ENCODE measurements at places on chromosomes 11 and 22. TPM values are rescaled to one million over a fixed set of nuclear protein-coding genes. Genes with fewer than 3 reads are reported as not detected.

DNA sequence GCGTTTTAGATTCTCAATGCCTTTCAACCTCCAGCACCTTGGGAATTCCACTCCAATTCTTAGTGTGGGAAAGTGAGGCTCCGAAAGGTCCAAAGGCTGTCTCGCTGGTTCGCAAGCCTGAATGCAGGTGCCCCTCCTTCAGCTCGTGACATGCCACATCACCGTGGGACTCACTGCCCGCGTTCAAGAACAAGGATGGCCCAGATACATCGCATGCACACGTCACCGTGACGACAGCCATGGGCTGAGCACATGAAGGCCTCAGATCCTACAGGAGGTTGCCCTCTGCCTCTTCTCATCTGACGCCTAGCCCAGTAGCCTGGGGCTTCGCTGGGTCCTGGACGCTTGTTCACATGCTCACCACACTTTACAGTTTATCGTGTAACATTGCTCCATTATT, 4.4 kb upstream of the LINC01488 start:
- no peak for DNase-seq

DNA sequence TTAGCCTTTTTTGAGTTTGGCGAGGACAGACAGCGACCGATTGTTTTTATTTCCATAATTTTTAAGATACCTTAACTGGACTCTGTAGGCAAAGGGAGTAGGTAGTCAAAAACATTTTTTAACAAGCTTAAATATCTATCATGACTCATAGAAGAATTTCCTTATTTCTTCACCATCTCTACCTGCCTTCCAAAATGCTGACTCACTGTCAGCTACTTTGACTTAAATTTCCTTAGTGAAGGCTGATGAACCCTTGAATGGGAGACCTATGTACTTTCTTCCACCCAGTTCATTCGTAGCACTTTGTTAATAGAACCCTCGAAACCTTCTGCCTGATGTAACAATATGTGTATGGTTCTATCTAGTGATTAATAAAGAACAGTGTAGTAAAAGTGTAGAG, 1.1 kb upstream of the MTMR2 start:
- no peak for DNase-seq

DNA sequence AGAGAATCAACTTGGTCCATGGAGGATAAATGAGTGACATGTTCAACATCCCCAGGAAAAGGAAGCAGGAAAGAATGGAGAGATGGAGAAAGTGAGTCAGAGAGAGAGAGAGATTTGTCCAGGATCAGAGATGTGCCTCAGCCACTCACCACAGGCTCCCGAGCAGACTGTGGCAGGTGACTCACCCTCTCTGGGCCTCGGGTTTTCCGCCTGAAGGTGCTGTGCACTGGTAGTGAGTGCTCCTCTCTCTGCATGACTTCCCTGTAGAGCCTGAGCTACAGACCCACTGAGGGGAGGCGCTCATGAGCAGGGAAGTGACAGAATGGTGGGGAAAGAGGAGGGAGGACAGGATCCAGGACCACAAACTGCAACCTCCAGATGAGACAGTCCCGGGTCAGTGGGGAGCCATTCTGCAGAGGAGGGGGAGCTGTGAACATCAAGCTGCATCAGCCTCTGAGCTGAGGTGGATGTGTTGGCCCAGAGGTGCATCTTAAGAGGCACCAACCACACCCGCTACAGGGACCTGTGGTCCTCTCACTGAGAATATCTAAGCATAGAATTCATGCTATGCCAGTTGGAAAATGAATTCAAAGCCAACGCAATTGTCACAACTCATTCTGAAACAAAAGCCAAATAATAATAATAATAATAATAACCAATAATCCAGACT, 433.4 kb downstream of the BRD1 start:
- DNase-seq = no peak

- no peak for DNase-seq
These were observed 291.8 kb downstream of the SBF2 start for GRCh38 chr11:10002221-10002620.

DNA sequence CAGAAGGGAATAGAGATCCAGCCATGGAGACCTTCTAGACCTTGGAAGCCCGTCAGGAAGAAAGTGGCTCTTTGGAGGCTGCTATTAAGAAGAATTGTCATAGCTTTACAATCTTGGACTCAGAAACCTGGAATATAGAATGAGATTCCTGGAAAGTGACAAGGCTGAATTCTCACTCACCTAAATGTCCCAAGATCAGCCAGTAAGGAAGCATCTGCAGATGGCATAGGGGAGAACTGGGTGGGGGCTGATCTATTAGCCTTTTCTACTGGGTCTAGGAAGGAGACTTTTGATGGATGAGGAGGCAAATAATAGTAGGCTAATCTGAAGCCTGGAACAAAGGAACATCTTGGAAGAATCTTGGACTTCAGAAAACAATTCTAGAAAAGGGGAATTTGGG, at the start of gene OR51G1:
TSS of gene OR51G1 (minus strand) at position 101 of the 400 bp plus-strand sequence. CDS start at position 101, 0 bp downstream.
- DNase-seq = no peak

DNA sequence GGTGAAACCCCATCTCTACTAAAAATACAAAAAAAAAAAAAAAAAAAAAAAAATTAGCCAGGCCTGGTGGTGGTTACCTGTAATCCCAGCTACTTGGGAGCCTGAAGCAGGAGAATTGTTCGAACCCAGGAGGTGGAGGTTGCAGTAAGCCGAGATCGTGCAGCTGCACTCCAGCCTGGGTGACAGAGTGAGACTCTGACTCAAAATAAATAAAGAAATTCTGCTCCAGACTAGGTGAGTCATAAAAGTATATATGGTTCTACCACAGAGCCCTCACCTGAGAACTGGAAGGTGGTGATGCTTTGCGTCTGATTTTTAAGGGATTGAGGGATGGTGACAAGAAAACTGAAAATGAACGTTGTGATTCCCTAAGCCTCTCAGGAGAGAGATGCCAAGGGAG, 58.4 kb downstream of the NTM start:
- DNase-seq = no peak

DNA sequence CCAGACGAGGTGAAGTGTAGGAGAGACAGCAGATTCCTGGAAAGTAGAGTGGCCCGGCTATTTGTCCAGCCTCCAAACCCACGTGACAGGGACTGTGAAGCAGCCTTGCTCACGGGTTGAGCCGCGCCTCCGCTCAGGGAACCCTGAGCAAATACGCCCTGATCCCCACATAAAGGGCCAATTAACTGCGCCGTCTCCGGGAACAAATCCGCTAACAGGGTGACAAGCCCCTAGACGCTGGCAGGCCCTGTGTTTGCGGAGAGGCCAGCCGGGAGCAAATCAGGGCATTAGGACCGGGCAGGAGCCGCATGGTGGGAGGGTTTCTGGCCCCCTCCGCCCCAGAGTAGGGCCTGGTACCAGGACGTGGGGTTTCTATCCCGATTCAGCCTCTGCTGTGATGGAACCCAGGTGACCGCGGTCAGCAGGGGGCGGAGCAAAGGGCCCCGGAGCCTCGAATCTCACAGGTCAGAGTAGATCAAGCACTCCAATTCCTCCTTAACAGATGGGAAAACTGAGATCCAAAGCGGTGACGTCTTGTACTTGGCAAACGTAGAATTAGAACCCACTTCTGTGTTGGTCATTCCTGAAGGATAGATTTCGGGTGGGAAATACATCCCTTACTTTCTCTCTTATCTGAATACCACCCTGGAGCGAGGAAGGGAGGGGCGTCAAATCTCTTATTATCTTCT, 2.0 kb upstream of the ROBO3 start:
- DNase-seq = no peak

- DNase-seq = no peak
These were observed 558.7 kb downstream of the BRD1 start for GRCh38 chr22:49268924-49269323.

GRCh38 chr11:130192845-130193267, 33.3 kb downstream of the ST14 start:
- no peak for DNase-seq

DNA sequence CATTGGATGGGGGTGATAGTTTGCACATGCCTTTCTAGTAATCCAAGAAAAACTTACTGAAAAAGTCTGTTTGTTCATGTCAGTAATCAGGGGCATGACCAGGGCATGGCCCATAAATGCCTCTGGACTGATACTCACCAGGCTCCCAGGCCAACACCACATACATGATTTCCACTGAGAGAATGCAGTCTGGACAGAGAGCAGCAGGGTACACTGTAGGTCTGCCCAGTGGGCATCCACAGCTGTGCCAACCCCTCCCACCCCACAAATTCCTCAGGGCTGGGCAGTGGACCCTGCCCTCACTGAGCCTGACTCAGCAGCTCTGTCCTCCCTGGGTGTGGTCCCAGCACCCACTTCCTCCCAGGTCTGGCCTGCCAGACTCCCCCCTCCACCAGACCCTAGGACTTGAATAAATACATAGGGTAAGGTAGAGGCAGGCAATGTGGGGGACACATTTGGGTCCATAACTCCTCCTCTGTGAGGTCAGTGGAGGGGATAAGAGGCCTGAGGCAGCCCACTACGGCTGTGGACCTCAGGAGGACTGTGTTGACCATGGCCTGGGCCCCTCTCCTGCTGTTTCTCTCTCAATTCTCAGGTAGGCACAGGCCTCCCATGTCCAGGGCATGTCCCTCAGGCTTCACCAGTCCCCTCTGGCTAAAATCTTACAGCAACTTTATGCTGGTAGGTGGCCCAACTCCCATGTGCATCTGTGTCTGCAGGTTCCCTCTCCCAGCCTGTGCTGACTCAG, 92.2 kb upstream of the TOP3B start:
- DNase-seq = no peak

- DNase-seq = no peak
These were observed 19.1 kb downstream of the RFPL2 start for GRCh38 chr22:32185821-32186220.

DNA sequence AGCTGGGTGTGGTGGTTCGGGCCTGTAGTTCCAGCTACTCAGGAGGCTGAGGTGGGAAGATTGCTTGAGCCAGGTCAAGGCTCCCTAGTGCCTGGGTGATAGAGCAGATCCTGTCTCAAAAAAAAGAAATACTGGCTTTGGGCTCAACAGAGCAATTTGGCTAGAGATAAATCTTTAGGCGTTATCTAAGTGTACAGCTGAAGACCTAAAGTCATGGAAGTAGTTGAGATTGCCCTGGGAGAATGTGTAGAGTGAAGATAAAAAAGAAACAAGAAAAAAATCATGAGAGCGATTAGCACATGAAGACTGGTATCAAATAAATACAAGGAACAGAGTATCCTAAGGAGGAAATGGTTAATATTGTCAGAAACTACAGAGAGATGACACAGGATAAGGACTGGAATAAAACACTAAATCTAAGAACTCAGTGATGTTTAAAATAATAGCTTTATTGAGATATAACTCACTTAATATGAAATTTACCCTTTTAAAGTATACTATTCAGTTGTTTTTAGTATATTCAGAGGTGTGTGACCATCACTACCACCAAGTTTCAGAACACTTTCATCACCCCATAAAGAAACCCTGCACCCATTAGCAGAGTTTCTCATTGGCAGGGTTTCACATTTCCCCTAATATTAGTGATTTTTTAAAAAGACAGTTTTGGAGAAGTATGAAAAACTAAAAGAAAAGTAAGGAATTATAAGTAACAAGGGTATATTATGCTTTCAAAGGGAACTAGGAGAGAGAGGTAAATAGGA, 20.7 kb downstream of the PIK3C2A start:
- no peak for DNase-seq

DNA sequence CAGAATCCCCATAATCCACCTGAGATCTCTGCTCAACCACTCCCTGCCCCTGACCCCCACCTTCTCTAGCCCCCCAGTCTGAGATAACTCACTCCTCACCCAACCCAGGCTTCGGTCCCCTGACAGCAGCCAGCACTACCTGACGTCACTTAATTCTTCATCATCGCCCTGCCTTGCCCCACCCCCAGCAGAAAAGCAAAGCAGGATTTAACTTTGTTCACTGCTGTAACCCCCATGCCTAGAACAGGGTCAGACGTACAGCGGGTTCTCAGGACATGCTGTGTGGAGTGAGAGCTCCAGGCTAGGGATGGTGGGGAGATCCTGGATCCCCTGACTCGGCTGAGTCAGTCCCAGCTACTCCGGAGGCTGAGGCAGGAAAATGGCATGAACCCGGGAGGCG, 45.8 kb downstream of the ELFN2 start:
- DNase-seq = no peak

DNA sequence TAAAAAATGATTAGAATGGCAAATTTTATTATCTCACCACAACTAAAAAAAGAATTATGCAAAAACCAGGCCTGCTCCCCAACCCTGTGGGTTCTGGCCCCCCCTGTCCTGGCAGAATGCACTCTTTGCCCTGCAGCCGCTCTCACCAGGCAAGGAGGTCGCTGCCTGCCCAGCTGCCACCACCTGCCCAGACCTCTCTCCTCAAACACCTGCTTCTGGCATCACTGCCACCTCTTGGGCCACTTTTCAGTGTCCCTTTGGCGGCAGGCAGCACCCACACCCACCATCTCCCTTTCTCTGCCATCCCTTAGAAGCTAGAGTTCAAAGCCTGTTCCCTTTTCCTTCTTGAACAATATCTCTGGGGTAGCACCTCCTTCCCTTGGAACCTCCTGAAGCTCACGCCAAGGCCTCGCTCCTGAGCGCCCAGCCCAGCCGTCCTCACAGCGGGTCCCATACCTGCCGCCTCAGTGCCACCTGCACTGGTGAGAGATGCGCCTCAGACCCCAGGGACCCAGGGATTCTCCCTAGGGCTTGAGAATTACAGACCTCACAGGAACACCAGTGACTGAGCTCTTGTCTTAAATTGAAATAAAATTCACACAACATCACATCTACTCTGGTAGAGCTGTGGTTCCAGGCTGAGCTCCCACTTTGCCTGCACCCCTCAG, 44.6 kb downstream of the SGSM3 start:
- DNase-seq = no peak

DNA sequence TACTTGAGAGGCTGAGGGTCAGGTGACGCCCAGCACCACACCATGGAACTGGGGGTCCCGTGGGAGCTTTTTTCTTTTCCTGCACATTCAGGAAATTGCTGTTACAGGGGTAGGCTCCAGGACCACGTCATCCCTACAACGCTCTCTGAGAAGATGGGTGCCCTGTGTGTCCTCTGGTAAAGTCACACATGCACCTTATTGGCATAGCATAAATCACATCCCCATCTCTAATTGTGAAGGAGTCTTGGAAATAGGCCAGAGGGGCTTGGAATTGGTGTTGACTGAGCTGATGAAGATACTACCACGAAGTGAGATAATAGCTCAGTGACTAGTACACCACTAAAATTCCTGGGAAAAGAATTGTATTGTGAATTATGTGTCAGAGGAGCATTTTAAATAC, 57.6 kb downstream of the TNRC6B start:
- no peak for DNase-seq

- DNase-seq = no peak
These were observed 48.9 kb downstream of the FAR1 start for GRCh38 chr11:13717331-13717730.

GRCh38 chr11:133239575-133239974, 292.7 kb downstream of the OPCML start:
- DNase-seq = no peak

GRCh38 chr11:8091721-8092120, 10.7 kb downstream of the TUB start:
- no peak for DNase-seq

DDTL gene
- 7.3 TPM for polyA plus RNA-seq

INS gene
- polyA plus RNA-seq = not detected

DGCR6 gene
- polyA plus RNA-seq = 7.3 TPM

BBOX1 gene
- polyA plus RNA-seq = 70.7 TPM

TIMM8B gene
- polyA plus RNA-seq = 73.5 TPM

SOX10 gene
- polyA plus RNA-seq = 0.46 TPM

ETS1 gene
- polyA plus RNA-seq = 85.2 TPM

TEX54 gene
- polyA plus RNA-seq = 0.33 TPM

Data from right renal cortex interstitium (tissue), 3 donors.